ENCODE measurements at places on chromosomes 7 and 10. TPM values are rescaled to one million over a fixed set of nuclear protein-coding genes. Genes with fewer than 3 reads are reported as not detected.

GRCh38 chr10:125160856-125161706, 718 bp upstream of the CTBP2 start:
- DNase-seq: peak; percentile 86

DNA sequence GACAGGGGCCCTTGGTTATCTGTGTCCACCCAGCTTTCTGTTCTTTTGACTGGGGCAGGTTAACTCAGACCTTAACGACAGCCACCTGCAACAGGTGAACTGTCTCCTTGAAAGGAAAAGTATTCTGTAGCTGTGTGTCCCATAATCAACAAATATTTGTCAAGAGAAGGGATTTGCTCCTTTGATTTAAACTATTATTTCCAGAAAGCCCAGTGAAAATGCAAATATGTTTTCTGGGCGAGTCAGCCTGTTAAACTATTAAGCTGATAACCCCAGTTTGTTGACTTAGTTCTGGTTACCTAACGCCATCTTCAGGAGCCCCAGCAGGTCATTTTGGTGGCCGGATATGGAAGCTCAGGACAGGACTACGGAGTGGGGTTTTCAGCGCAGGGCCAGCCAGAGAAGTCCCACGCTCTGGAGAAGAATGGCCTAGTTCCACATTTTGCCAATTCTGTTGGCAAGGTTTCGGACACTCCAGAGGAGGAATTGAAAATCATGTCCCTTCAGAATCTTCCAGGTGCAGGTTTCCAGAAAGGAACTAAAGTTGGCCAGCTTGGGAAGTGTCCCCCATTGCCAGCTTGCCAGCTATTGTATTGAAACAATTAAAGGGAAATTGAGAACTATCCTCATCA, 54.5 kb downstream of the ADRA2A start:
- DNase-seq: no peak

GRCh38 chr10:33533612-33534011, 199.1 kb upstream of the NRP1 start:
- no peak for DNase-seq

DNA sequence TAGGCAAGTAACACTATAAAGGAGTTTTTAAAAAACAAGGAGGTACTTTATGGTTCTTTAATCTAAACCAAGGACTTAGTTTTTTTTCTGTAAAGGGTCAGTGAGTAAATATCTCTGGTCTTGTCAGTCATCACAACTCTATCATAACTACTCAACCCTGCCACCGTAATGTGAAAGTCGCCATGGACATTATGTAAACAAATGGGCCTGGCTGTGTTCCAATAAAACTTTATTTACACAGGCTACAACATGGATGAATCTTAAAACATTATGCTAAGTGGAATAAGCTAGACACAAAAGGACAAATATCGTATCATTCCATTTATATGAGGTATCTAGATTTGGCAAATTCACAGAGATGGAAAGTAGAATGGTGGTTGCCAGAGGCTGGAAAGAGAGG, 60.8 kb upstream of the SP4 start:
- peak; percentile 57 for DNase-seq

GRCh38 chr7:130926001-130926691, 192.1 kb upstream of the KLF14 start:
- DNase-seq: no peak

DNA sequence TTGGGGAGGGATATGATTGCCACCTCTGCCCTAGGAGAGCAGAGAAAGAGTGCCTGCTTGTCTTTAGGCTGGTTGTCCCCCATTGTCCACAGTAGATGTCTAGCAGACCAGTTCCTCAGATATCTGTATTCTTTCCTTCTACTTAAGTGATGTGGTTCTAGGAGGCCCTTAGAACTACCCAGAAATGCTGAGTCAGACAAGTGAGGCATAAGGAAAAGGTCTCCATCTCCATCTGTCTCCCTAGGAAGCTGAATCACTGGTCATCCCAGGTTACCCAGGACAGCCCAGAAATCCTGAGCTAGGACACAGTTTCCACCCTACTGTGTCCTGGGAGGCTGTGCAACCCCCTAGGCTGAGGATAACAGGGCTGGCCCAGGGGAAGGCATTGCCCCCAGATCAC, 93.4 kb upstream of the INHBA start:
- no peak for DNase-seq

DNA sequence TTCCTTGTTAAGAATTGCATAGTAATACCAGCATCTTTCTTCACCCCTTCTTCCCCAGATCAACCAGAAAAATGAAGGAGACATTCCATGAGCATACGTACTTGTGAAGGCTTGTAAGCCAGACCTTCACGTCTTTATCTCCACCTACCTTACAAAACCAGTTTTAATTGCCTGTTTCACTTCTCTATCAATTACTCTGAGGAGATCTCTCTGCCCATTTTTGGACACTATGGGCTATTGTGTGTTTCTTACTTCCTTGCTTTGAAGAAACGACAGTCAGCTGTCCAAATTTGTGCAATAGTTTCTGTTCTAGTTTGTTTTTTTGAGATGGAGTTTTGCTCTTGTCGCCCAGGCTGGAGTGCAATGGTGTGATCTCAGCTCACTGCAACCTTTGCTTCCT, 349.7 kb upstream of the MBL2 start:
- DNase-seq: no peak

DNA sequence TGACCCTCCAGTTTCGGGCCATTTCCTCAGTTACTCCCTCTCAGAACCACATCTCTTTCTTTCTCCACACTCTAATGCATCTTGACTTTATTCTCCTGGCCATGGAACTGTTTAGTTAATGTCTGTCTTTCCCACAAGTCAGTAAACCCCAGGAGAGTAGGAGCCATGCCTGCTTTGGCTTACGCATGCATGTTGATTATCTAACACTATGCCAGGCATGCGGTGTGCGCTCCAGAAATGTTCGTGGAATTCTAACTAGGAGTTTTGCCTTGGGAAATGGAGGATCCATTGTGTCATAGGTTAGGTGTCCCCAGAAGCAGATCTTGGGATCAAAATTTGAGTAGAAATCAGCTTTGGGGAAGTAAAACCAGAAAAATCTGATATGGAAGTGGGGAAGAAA, 308.9 kb downstream of the GRID1 start:
- no peak for DNase-seq

GRCh38 chr7:17915796-17916195, 24.5 kb downstream of the SNX13 start:
- no peak for DNase-seq

DNA sequence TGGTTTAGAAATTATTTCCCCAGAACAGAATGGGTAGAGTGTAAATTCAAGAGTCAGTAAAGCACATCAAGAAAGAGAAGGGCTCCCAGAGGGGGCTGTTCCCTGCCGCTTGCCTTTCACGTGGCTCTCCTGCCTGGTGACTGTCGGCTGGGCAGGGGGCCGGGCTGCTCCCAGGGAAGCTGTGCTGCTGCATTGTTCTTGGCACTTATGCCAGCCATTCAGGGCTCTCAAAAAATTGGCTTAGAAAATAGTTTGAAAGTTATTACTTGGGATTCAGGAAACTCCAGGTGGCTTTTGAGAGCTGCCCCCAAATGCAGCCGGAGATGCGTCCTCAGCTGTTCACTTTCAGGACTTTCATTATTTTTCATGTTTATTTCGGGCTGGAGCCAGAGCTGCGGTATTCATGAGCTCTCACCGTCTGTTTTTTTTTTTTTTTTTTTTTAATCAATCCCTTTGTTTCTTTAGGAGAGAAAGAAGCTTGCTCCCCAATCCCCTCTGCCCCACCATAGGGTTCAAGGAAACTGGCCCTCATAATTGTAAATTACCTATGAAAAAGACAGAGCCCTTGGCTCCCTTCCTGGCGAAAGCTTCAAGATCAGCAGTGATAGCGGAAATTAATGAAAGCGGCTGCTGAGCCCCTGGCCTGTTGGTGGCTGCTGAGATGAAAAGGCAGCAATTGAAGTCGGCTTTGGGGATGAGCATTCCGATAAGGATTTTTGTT, 94.1 kb downstream of the SORCS3 start:
- no peak for DNase-seq

Gene EGFR
- 0.20 TPM for total RNA-seq

Gene KCP
- not detected for total RNA-seq

GRCh38 chr10:2048337-2048973, 311.1 kb upstream of the ADARB2 start:
- no peak for DNase-seq

Gene TMEM139
- total RNA-seq: not detected

DNA sequence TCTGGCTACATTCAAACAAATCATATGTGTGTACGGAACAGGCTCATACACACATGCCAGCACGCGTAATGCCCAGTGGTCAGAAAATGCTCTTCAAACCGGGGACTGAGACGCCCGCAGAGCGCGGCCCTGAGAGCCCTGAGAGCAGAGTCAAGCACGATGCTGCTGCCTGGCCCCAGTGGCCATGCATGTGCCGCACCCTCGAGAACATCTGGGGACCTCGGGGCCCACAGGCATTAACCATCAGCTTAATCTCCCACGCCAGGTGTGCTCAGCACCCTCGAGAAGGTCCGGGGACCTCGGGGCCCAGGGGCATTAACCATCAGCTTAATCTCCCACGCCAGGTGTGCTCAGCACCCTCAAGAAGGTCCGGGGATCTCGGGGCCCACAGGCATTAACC, 163.1 kb downstream of the PTPRN2 start:
- DNase-seq: no peak

- DNase-seq: no peak
Measured at GRCh38 chr10:22486431-22486830, 141.1 kb downstream of the SPAG6 start.

Gene MRLN
- not detected for total RNA-seq

DNA sequence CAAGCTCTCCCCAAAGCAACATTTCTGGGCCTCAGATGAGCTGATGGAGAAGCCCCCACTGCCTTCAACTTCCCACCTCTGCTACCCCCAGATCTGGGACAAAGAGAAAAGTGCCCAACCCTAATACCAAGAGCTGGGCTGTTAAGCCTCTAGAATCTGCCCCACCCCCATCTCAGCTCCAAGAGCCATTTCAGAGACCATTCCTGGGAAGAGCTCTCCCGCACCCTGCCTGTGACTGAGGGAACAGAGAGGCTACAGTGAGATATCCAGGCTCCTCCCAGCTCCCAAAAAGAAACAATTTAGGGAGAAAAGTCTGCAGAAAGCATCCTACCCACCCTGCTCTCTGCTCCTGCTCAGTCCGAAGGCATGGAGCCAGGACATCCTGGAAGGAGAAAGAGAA, 2.5 kb upstream of the KCNH2 start:
- no peak for DNase-seq

Gene CRHR2
- total RNA-seq: not detected

DNA sequence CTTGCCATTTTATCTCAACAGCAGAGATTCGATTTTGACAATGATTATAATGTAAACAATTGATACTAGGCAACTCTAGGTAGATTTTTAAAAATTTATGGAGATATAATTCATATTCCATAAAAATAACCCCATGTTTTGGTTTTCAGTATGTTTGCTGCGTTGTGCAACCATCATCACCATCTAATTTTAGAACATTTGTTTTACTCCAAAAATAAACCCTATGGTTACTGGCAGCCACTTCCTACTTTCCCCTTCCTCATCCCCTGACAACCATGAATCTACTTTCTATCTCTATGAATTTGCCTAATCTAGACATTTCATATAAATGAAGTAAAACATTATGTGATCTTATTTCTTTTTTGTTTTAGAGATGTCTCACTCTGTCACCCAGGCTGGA, 401.9 kb downstream of the THSD7A start:
- no peak for DNase-seq

GRCh38 chr7:55245271-55245723, 119.8 kb upstream of the LANCL2 start:
- peak; percentile 17 for DNase-seq

DNA sequence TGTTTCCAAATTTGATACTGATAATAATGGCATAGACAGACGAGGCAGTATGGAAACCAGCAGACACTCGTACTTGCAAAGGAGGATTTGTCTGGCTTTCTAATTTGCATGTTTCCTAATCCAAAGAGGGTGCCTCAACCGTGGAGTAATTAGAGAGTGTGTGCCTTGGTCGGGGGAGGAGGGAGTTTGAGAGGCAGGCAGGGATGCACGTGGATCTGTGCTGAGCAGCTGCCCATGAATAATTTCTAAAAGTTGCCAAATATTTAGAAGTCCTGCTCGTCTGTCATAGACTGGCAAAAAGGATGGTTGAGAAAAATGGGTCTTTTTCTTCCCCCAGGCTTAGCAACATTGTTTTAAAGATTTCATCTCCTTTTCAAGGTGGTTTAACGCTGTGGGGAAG, 69.4 kb downstream of the PTPRE start:
- no peak for DNase-seq

Gene HABP2
- total RNA-seq: under 0.01 TPM

Gene CLRN3
- 0.22 TPM for total RNA-seq

- DNase-seq: no peak
Measured at GRCh38 chr10:120960725-120961124, 109.6 kb downstream of the WDR11 start.

DNA sequence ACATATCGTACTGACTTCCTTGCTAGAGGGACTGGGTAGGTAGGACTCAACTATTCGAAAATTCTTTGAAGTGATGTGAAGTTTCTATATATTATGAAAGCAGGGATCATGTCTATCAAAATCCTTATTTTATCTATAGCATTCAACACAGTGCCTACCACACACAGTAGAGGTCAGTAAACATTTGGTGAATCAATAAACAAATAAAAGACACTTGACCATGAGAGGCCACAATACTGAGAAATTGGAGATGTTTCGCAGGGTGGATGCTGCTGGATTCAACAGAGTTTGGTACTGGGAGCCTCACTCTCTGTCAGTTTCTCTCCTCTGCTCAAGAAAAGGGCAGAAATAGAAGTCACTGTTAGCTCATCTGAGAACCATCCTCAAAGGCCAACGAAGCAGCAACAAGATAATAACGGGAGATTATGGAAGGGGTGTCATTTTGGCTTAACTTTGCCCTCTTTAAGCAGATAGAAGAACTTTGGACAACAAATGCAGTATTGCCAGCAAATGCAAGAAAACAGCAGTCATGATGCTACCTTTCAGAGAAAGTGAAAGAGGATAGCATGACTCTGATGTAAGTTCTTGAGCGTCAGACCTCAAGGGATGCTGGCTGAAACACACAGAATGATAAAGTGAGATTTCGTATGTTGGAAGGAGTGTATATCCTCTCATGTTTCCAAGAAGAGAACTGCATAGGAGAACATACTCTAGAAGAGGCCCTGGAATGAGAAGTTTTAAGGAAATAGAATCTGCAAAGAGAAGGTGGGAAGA, 107.6 kb downstream of the SEMA3E start:
- no peak for DNase-seq

Gene PIK3CG
- 3.5 TPM for total RNA-seq

Gene SLC29A3
- total RNA-seq: 1.3 TPM

Gene GPC2
- 2.2 TPM for total RNA-seq

DNA sequence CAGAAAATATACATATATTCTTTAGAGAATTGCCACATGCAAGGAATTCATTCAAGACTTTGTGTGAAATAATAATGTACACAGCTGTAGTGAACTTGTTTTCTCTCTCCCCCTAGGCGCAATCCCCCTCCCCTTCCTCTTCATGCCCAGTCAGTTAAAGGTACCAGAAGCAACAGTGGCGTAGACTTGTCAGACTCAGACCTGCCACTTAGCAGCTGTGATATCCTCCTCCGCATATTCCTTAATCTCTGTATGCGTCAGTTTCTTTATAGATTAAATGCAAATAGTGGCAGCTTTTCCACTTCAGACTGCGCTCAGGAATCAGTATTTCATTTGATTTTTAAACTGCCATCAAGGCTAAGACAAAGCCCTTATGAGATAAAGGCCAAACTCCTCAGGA, 364.0 kb downstream of the GFRA1 start:
- DNase-seq: no peak

All from lung microvascular endothelial cell (primary cell).